ENCODE measurements at places on chromosomes 3 and 15.

- DNase-seq, result no peak
- H3K4me1 ChIP-seq, result no peaks in the 10 kb centered on the region
- H3K27me3 ChIP-seq, result no peaks in the 10 kb centered on the region
- no peak overlapping the region for H3K4me3 ChIP-seq
These were observed 42.2 kb upstream of the ROBO2 start for GRCh38 chr3:76997733-76998132.

DNA sequence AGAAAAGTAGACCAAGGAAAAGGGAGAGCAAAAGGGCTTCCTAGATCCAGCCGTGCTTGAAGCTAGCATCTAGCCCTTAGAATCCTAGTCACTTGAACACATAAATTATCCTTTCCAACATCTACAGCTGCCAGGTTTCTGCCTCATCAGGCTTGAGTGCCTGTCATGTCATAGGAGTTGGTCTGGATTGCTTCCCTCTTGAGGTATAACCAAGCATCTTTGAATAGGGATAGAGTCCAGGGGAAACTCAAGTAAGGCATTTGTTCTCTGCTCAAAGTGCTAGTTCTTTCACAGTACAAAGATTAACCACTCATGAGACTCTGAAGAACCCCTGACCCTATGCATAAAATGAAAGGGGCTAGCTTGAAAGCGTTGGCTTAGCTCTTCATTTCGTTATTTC, 72.3 kb downstream of the SLCO3A1 start:
- H3K4me3 ChIP-seq, result no peak overlapping the region
- H3K27ac ChIP-seq, result no peak overlapping the region
- peaks cover 5% of the 10 kb centered on the region for H3K4me1 ChIP-seq
- no peaks in the 10 kb centered on the region for H3K36me3 ChIP-seq
- no peaks in the 10 kb centered on the region for H3K27me3 ChIP-seq

- no peak overlapping the region for H3K27ac ChIP-seq
- no peak overlapping the region for H3K4me3 ChIP-seq
- DNase-seq, result no peak
These were observed 76.0 kb downstream of the ETFA start for GRCh38 chr15:76235186-76235826.

DNA sequence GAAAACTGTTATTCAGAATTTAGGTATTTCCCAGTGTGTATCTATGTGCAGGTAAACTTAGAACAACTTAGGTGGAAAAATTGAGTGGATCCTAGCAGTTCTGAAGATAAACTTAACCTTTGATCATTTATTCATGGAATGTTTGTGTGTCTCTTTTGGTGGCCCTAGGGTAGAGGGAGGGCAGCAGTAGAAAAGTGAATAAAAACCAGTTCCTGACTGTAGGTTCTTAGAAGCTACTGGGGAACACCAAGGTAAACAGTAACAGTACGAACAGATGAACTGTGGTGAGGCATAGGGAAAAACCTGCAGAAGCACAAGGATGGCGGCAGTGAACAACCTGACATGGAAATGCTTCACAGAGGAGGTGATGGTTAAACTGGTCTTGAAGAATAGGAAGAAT, 2.5 kb downstream of the SNRK start:
- peaks cover 3% of the 10 kb centered on the region for H3K4me1 ChIP-seq
- no peak overlapping the region for H3K4me3 ChIP-seq

Measured in iPS DF 6.9 (cell line).